ENCODE measurements at places on chromosomes 11 and 22.

- no peak for DNase-seq
Observed at GRCh38 chr11:48107188-48107704, 109.4 kb upstream of the OR4B1 start.

- no peak for DNase-seq
Observed at GRCh38 chr11:45343444-45343843, 57.3 kb upstream of the SYT13 start.

DNA sequence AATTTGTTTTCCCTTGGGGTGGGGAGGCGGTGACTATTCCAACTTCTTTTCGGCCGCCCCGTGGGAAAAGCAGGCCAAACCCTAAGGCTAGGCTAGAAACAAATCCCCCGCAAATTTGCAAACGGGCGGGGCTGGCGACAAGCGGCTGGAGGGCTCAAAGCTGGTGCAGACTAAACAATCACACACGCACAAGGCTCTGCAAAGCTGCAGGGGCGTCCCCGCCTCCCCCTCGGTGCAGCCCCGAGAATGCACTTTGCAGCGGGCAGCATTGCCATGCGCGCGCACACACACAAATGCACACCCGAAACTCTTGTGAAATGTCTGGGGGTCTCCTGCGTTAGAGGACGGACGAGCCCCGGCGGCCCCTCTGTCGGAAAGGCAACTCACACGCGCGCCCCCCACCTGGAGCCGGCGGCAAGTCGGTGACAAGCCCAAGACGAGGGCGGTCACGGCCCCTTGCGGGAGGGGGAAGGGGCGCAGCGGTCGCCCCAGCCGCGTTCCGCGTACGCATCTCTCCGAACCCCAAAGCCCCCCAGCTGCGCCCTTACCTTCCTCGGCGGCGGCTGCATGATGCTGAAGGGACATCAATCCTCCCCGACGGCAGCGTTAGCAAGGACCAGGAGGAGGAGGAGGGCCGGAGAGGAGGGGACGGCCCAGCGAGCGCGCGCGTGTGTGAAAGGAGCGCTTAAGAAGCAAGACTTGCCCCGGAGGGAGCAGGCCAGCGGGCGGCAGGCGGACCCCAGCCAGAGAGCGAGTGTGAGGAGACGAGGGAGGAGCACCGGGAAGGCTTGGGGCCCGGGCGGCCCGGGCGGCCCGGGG is 600 bp downstream of the FCHSD2 start:
- DNase-seq, result no peak

GRCh38 chr22:49354516-49355210 is 473.0 kb downstream of the BRD1 start:
- DNase-seq, result no peak

- DNase-seq, result no peak
Observed at GRCh38 chr11:130849215-130849568, 67.1 kb downstream of the SNX19 start.

Measured in BJ (cell line).